ENCODE measurements at places on chromosomes 16 and 17.

- no peak for DNase-seq
Observed at GRCh38 chr17:31699886-31700285, 159.2 kb downstream of the COPRS start.

DNA sequence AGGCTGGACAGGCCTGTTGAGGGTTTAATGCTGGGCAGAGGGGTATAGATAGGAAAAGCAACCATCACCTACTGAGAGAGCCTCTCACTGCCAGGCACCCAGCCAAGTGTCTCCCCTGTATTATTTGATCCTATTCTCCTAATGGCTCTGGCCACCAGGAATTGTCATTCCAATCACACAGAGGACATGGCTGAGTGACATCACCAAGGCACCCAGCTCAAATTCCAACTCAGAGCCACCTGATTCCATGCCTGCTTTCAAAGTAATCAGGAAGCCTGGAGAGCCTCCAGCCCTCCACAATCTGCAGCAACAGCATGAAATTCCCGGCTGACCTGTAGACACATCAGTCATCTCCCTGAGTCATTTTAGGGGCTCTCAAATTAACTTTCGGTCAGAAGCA lies 368.9 kb upstream of the C16orf82 start:
- no peak for DNase-seq

GRCh38 chr17:29363716-29364115 lies 26.4 kb upstream of the TAOK1 start:
- DNase-seq: no peak

DNA sequence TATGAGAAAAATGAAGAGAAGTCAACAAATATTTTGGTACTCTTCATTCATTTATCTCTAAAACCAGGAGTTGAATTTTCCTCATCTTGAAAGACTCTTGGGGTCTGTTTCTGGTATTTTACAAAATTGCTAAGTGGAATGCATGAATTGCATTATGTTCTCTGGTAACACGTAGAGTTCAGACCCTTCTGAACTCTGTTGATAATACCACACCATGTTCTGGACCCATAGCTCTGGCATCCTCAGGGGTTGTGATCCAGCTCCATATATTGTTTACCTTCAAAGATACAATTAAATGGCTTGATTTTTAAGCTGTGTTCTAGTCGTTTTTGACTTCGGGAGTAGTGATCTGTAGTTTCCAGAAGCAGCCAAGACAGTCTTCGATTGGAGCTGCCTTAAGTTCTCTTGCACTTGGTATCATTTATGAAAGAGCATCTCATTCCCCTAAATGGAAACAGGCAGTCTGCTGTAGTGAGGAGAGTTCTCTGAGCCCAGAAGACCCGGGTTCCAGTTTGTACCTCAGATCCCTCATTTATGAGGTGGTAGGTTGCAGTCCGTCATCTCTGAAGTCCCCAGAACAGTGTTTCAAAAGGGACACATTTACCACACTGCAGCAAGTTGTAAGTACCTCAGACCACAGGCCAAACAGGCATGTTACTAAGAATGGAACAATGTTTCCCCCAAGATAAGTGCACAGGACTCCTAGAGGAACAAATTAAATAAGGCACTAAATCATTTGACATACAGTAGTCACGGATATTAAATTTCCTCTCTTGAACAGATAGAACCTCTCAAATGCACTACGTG lies 9.6 kb downstream of the PSMD7 start:
- no peak for DNase-seq

GRCh38 chr17:44065668-44066203 lies 735 bp downstream of the LSM12 start:
- no peak for DNase-seq

DNA sequence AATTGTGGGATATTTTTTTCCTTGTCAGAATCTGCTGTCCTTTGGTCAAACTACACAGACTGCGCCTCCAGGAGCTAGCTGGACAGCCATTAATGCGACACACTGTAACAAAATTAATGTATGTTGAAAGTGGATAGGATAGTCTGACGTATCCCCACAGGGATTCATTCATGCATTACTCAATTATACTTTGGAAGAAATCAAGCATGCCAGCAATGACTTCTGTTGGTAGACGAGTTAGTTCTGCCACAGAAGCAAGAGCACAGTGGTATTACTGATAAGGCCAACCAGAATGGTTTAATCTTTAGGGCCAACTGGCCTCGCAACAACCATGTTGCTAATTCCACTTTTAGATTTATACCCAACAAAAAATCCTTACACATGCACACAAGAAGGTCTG lies 106.4 kb upstream of the TOB1 start:
- no peak for DNase-seq

DNA sequence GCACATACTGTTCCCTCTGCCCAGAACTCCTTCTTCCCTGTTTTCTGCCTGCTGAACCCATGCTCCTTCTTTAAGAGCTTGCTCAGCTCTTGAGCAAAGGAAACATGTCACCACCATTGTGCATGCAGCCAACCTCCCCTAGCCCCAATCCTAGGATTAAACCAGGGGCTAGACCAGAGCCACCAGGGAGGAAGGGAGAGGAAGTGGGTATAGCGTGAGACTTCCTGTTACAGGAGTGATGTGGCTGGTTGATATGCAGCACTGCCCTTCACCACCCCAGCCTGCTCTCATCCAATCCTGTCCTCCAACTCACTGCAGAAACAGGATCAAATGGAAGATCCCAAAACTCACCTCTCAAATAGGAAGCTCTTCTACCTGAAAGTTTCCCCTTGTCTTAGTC lies 67.1 kb upstream of the CDH5 start:
- DNase-seq: peak; percentile 13

DNA sequence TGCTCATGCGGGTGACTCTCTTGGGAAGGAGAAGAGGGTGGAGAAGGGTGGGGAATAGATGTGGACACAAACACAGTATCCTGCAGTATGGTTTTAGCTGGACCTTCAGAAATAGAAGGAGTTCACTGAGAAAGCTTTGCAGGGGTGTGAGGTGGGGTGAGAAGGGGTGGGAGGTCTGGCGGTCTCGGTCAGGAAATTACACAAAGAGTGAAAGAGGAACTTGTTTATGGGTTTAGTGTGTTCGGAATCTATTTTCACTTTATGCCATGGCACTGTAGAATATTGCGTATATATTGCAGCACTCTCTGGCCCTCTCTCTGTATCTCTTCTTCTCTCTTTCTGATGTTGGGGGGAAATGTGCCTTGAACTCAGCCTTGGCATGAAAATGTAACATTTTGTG lies 148.2 kb upstream of the GOT2 start:
- DNase-seq: no peak
